ENCODE measurements at places on chromosomes 11 and 22.

GRCh38 chr22:19884954-19885751 is 30.5 kb upstream of the GNB1L start:
- DNase-seq = no peak

DNA sequence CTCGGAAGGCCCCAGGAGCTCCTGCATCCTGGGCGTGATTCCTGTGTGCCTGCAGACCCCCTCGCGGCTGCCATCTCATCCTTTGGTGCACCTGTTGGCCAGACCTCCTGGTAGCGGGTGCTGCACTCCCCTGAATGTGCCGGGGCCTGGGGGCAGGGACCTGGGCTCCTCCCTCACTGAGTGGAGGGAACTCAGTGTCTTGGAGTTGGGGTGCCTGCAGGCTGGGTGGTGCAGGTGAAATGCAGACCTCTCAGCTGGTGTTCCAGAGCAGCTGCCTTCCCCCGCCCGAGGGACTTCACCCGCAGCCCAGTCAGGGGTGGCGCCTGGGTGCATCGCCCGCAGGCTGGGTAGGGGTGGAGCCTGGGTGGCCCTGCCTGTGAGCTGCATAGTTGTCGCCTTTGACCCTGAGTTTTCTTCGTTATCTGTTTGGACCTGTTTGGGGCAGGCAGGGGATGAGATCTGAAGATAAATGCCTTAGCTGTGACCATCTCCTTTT is 31.4 kb downstream of the LRP5 start:
- DNase-seq = no peak

DNA sequence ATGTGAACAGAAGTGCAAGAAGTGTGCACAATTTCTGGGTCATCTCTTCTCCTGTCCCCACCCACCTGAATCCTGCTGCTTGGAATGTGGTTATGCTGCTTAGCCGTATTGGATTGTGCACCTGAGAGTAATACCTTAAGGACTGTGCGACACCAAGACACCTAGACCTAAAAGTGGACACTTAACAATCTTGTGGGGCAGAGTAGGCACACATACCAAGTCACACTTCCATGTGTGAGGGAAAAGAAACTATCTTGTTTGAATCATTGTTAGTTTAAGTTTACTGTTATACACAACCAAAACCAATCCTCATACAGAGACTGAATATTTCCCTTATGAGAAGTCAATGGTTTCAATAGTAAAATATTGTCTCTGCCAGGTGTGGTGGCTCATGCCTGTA is 93.7 kb downstream of the CCDC83 start:
- peak; percentile 24 for DNase-seq

GRCh38 chr11:114088836-114089235 is 29.3 kb downstream of the ZBTB16 start:
- no peak for DNase-seq

GRCh38 chr11:3907590-3907989 is 52.1 kb downstream of the STIM1 start:
- no peak for DNase-seq

GRCh38 chr11:96317571-96317970 is 25.4 kb downstream of the MAML2 start:
- DNase-seq = no peak

DNA sequence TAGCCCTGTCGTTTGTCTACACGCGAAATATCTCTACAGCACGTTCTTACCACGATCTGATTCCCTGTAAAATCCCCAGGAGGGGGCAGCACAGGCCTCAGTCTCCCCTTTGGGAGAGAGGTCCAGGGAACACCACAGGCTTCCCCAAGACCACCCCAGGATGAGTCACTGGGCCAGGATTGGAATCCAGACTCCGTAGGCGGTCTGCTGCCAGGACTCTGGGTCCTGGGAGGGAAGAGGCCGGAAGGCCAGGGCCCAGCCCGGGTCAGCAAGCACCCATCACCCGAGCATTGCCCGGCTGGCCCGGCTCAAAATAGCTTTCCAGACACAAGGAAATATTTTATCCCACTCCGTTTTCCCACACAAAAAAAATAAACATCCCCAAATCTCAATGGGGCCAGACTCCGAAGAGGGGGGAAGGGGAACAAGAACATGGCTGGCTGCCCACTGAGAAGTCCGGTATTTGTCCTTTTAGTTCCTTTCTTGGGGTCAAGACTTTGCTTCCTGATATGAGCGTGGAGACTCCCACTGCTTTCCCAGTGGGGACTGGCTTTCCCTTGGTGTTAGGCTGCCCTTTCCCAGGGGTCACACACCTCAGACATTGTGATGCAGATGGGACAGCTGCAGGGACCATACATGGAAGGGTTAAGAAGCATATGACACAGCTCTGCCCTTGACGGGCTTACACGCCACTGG is 91.3 kb downstream of the LRRC32 start:
- peak; percentile 87 for DNase-seq

DNA sequence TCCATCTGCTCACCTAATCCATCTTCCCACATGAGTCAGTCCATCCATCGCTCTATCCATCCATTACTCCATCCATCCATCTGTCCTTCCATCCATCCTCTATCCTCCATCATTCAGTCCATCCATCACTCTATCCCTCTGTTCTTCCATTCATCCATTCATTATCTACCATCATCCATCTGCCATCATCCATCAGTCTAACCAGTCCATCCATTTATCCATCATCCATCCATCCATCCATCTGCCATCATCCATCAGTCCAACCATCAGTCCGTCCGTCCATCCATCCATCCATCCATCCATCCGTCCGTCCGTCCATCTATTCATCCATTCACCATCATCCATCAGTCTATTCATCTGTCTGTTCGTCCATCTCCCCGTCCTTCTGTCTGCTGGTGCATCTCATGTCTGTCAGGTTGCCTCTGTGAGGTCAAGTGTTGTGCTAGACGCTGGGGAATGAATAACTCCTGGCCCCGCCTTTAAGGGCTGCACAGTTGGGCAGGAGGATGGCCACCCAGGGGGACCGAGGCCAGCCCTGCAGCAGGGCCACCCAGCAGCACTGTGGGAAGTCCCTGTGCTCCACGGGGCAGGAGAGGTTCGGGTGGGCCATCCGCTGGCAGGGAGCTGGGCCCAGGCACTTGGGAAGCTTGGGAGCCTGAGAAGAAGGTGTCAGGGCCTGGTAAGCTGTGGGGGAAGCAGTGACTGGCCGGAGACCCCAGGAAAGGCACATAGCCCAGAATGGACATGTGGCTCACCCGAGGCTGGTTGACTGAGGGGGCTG is 137.1 kb downstream of the CTTN start:
- DNase-seq = no peak

GRCh38 chr22:28369854-28370253 is 309.8 kb downstream of the TTC28 start:
- no peak for DNase-seq

DNA sequence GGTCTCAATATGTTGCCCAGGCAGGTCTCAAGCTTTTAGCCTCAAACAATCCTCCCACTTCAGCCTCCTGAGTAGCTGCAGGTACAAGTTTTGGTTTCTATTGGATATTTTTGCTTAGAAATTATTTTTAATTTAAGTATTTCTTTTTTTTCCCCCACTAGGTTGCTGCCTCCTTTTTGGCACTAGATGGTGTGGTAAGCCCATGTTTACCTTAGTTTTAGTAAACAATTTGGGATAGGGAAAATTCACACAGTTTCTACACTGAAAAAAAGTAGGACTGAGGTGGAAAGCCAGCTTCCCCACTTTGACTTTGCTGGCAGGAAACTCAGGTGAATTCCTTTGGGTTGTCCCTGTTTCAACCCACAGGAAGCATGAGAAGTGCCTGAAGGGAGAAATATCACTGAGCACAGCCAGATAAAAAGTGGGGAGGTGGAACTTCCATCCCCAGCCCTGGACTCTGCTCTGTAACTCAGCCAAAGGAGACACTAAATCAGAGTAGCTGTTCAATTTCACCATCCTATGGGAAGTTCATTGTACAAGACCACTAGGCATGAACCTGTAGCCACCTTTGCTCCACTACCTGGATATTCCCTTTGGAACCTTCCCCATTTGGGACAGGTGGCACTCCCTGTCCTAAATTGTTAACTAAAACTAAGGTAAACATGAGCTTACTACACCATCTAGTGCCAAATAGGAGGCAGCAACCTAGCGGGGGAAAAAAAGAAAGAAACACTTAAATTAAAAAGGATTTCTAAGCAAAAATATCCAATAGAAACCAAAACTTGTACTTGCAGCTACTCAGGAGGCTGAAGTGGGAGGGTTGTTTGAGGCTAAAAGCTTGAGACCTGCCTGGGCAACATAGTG is 154.4 kb upstream of the FAT3 start:
- peak; percentile 12 for DNase-seq

GRCh38 chr22:38943201-38943600 is 14.2 kb upstream of the APOBEC3A start:
- DNase-seq = no peak

DNA sequence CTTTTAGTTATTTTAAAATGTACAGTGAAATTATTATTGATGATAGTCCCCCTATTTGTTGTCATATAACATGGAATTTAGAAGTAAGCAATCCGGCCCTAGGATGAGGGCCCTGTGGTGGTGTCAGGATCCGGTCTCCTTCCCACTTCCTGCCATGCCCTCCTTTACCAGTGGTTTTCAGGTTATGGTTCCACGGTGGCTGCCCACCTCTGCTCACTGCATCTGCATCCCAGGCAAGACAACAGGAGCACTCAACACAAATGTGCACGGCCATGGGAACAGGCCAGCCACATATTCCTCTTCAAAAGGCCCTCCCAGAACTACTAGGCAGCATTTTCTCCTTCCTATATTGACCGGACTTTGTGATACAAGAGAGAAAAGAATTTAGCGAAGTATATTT is 1007.2 kb downstream of the TBC1D22A start:
- DNase-seq = no peak
